WTC11 (cell line): ENCODE measurements at places on chromosomes 16 and 17. TPM values are rescaled to one million over a fixed set of nuclear protein-coding genes. Genes with fewer than 3 reads are reported as not detected.
A peak's percentile ranks its signal among the peaks of the same experiment; 100 is the strongest.

Gene LPO
- 0.20 to 0.50 TPM (median 0.23 TPM) in 3 replicates for total RNA-seq

DNA sequence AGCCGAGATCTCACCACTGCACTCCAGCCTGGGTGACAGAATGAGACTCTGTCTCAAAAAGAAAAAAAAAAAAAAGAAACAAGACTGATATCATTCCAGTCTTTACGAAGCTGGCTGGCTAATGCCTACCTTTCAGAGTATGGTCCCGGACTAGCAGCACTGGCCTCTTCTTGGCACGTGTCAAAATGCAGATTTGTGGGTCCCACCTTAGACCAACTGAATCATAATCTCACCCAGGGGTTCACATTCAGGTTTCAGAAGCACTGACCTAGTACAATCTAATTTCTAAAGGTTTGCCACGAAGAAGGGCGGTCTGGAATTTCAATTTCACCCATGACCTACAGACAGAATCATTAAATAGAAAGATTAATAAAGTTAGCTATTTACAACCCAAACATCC lies 43.4 kb upstream of the GRIN2A start:
- DNase-seq = no peak

GRCh38 chr17:32118835-32119234 lies 23.5 kb upstream of the RHOT1 start:
- DNase-seq = no peak

GRCh38 chr16:4465977-4466779 lies 8.2 kb downstream of the NMRAL1 start:
- DNase-seq = no peak

GRCh38 chr17:64411999-64412771 lies 21.5 kb upstream of the PECAM1 start:
- DNase-seq = peak; percentile 59

Gene PAM16
- 87.2 to 93.7 TPM (median 88.9 TPM) in 3 replicates for total RNA-seq

DNA sequence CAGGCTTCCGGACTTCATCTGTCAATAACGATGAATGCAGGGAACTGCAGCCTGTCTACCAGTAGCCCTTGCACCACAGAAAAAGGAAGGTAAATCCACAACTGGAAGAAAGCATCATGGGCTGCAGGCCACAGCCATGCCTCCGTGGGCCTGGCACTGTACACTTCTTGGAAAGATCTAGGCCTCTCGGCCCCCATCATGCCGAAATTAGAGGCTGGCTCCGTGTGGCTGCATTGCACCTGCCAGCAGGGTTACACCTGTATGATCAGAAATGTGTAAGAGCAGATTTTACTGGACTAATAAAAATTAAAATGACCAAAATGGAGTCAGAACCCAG lies 52.2 kb downstream of the SDK2 start:
- DNase-seq = no peak
